ENCODE measurements at places on chromosomes 2 and 18.

DNA sequence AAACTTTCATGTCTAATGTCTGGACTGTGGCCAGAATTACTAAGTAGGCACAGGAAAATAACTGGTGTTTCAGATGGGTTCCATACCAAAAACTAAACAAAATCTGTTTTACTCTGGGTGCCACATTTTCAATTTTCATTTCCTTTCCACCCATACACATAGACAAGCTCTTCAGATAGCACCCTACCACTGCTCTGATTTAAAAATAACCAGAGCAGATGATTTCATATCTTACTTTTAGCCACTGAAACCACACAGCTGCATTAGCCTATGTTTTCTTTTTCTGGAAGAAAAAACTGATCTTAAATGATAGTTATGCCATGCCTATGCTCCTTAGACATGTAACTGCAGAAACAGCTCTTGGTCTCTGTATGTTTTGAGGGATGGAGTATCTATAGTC is 647.6 kb downstream of the CPS1 start:
- H3K27ac ChIP-seq = no peak overlapping the region
- H3K4me1 ChIP-seq = no peaks in the 10 kb centered on the region
- no peak for DNase-seq
- no peaks in the 10 kb centered on the region for H3K27me3 ChIP-seq
- H3K4me3 ChIP-seq = no peak overlapping the region

- peaks cover 6% of the 10 kb centered on the region for H3K27me3 ChIP-seq
- no peak overlapping the region for H3K27ac ChIP-seq
- no peak overlapping the region for H3K4me3 ChIP-seq
- DNase-seq = no peak
These were observed 41.6 kb downstream of the NIFK start for GRCh38 chr2:121695171-121695451.

DNA sequence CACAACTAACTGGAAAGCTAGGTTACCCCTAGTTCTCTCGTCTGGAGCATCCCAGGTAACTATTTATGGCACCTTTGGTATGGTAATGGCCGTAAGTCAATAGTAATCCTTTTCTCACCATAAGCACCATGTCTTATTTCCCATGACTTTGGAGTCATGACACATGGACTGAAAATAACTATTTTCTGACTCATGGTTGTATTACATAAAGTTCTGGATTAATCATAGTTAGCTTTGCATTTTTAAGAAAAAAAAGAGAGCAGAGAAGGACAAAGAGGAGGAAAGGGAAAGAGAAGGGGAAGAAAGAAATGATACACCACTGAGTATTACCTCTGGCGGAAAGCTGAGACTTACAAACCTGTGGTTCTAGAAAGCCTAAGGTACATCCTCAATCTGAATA is 99.3 kb downstream of the BIN1 start:
- H3K36me3 ChIP-seq = no peaks in the 10 kb centered on the region
- peaks cover 18% of the 10 kb centered on the region for H3K4me1 ChIP-seq
- H3K27ac ChIP-seq = peak overlapping the region; percentile 62
- no peak overlapping the region for H3K4me3 ChIP-seq

- H3K27ac ChIP-seq = no peak overlapping the region
- H3K27me3 ChIP-seq = no peaks in the 10 kb centered on the region
- DNase-seq = no peak
- no peaks in the 10 kb centered on the region for H3K4me1 ChIP-seq
These were observed 317.9 kb upstream of the TNP1 start for GRCh38 chr2:217177720-217178119.

DNA sequence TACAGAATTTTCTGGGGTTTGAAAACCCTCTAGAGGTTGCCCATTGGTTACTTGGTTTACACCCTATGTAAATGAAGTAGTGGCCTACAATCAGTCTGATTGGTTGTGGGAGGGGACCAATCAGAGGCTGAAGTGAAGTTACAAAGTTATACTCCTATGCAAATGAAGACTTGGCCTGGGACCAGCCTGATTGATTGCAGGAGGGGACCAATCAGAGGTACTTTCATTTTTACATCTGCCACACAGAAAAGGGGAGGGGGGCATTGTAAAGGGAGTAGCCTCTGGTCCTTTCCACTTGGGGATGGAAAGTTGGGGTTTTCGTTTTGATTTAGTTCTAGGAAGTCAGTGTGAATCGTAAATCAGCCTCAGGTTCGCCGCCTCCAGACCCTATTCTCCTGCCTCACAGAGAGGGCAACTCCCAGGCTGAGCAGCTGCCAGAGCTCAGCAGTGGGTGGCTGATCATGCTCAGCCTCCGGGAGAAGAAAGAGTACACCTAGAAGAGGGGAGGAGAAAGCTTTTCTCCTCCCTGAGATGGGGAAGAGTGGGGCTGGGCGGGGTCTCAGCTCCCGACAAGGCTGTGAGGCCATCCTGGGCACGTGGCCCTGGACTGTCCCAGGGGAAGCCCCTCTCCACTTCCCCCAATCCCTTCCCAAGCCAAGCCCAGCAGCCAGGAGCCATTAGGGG is 372.5 kb downstream of the GALR1 start:
- H3K4me3 ChIP-seq = no peak overlapping the region
- DNase-seq = no peak
- H3K36me3 ChIP-seq = no peaks in the 10 kb centered on the region

DNA sequence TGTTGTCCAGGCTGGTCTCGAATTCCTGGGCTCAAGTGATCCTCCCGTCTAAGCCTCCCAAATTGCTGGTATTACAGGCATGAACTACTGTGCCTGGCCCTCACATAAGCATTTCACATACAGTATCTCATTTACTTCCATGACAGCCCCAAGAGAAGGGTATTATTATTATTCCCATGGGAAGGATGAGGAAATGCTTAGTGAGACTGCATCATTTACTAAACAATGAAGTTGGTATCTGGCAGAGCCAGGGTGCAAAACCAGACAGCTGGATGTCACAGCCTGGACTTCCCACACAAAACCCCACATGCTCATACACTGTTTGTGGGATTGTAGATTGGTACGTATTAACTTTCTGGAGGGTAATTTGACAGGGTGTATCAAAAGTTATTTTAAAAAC is 29.9 kb downstream of the DAPL1 start:
- H3K36me3 ChIP-seq = no peaks in the 10 kb centered on the region
- no peak for DNase-seq
- no peak overlapping the region for H3K27ac ChIP-seq
- peaks cover 30% of the 10 kb centered on the region for H3K27me3 ChIP-seq

GRCh38 chr2:206853915-206854314 is 85.4 kb upstream of the CPO start:
- H3K36me3 ChIP-seq = no peaks in the 10 kb centered on the region
- H3K27ac ChIP-seq = no peak overlapping the region
- peaks cover 3% of the 10 kb centered on the region for H3K27me3 ChIP-seq
- peaks cover 13% of the 10 kb centered on the region for H3K4me1 ChIP-seq
- H3K4me3 ChIP-seq = no peak overlapping the region

- no peaks in the 10 kb centered on the region for H3K36me3 ChIP-seq
- DNase-seq = no peak
- peaks cover 6% of the 10 kb centered on the region for H3K27me3 ChIP-seq
- H3K4me1 ChIP-seq = peaks cover 15% of the 10 kb centered on the region
These were observed 87.0 kb upstream of the ID2 start for GRCh38 chr2:8594731-8595427.

DNA sequence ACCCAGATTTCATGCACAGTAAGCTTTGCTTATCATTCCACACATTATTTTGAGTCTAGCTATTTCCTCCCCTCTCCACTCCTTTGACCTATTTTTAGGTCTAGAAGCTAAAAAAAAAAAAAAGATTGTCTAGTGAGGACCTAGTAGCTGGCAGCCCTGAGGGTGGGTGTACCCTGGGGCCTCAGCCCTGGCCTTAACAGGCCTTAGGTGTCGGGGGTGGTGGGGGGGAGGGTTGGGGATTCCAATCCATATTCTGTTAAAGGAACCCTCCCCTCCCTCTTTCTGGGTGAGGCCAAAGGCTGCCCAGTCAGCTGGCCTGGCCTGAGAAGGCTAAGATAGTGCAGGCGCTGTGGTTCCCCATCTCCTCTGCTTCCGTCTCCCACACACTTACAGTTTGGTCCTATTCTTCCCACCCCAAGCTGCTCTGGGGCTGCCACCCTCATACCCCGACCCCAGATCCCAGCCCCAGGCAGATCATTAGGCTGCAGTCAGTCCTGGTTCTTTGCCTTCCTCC is 65.5 kb upstream of the HK2 start:
- no peaks in the 10 kb centered on the region for H3K36me3 ChIP-seq
- no peaks in the 10 kb centered on the region for H3K27me3 ChIP-seq
- DNase-seq = peak; percentile 39
- H3K4me3 ChIP-seq = peak overlapping the region; percentile 4
- H3K27ac ChIP-seq = peak overlapping the region; percentile 76

Measured in HFFc6 (cell line).